OCI-M1 (cell line): ENCODE measurements at places on chromosomes 16 and 17.
A peak's percentile ranks its signal among the peaks of the same experiment; 100 is the strongest.

DNA sequence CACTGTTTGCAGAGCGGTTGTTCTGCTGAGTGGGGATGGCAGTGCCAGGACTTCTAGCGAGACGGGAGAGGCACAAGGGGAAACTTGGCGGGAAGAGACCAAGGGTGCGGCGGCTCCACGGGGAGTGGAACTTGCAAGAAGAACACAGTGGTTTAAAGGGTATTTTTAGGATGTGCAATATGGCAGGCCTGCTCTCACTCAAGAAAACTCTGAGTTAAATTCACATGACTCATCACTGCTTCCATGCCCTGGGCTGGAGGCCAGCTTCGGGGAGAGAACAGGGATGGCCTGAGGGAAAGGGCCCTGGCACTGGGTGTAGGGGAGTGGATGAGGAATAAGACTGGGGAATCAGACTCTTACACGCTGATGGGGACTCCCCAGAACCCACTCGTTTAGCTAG lies 13.3 kb upstream of the CD300LD start:
- DNase-seq, result no peak

DNA sequence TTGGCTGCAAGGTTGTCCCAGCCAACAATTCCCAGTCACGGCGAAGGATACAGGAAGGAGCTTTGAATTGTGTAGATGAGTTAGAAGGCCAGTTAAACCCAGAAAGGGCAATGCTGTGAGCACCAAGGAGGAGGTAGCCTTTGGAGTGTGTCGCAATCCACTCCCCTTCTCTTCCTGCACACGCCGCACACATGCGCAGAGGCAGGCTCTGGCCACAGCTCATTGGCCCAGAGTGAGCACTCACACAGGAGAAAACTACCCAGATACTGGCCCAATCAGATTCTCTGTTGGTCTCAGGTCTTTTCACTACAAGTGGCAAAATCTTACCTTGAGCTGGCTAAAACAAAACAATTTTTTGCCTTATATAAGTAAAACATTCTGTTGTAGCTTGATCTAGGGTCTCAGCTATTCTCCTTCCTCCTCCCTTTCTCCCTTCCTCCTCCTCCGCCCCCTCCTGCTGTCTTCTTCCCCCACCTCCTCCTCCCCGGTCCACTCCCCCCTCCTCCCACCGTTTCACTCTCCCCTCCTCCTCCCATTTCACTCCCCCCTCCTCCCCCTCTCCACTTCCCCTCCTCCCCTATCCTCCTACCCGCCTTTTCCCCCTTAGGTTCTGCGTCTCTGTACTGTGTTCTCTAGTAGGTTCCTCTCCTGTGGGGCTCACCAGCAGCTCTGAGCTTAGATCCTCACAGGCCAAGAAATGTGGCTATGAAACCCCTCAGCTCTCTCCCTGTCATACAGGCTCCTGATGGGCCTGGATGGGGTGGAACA lies 344.9 kb downstream of the CPPED1 start:
- DNase-seq, result peak; percentile 10

DNA sequence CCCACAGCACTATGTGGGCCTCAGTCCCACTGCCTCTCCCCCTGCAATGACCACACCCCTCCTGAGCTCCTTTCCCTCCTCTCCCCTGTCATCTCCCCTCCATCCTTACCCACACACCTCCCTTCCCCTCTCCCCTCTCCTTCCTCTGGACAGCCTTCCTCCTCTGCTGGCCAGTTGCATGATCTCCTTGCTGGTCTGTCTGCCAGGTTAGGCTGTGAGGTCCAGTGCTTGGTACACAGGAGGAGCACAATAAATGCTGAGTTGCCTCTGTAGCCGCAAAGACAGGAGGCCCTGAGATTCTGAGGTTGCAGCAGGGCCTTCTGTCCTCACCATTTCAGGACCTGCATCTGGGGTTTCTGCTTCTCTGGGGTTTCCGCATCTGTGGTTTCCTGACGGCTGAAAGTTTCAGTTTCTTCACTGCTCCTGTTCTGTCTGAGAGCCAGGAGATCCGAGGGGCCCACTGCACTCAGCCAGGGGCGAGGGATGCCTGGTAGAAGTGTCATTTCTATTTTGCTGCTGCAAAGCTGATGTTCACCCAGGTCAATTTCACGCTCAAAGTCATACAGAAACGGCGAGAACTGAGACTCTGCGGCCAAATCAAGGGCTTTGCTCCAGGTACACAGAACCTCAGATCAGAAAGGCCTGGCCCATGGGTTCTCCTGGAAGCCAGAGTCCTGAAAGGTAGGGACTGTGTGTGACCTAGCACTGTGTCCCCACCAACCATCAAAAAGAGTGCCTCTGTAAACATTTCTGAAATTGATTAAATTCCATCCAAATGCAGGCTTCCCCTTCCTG lies 4.6 kb upstream of the SLC12A3 start:
- DNase-seq, result peak; percentile 7

DNA sequence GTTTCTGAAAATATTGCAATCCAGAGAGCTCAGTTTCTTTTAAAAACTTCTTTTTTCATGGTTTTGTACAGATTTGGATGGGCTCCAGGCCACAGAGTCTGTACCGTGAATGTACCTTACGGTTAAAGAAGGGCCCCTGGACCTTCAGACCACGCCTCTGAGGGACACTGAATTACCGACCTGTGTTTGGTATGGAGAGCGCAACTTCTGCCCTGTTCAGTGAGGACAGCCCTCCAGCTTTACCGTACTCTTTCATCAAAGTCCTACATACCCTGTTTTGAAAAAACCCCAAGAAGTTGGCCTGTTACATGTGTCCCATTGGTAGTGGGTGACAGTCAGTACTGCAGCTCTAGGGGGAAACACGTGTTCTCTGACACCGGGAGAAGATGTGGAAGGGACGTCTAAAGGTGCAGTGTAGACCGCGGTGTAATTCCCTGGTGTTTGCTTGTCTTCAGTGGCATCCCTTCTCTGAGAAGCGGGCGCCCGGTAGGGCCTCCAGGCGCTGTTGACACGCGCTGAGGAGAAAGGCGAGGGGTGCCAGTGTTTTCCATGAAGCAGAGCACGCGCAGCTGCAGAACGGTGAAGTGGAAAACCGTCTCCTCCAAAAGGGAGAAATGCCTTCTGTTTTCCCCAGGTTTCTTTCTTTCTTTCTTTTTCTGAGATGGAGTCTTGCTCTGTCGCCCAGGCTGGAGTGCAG lies 6.2 kb downstream of the PGS1 start:
- DNase-seq, result no peak

DNA sequence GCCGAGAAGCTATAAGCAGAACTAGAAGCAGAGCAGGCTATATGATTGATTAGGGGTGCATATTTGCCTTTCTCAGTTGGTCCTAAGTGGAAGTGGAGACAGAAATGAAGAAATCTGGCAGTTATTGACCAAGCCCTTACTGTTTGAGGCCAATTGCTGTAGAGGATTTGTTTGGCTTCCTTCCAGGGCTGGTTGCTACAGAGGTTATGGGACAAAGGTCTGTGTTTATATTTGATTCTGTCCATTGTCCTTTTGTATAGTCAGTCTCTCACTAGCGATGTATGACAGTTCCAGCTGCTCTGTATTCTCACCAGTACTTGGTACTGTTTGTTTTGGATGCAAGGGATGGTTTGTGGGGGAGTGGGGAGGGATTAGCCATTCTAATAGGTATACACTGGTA lies 7.3 kb upstream of the ALOX15 start:
- DNase-seq, result peak; percentile 7

DNA sequence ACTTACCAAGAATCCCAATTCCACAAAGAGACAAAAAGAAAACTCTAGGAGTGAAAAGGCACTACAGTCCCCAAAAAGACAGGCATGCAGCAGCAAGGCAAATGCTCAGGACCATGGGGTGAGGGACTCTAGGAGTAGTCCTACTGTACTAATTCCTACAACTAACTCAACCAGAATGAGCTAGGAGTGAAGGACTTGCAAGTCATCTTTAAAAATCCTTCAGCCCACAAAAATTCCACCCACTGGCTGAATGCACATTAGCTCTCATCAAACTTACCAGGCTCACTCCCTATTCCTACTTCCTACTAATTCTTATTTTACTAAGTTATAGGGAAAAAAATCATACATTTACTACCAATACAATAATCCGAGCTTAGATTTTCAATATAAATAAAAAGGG lies 141.7 kb upstream of the C17orf78 start:
- DNase-seq, result no peak

DNA sequence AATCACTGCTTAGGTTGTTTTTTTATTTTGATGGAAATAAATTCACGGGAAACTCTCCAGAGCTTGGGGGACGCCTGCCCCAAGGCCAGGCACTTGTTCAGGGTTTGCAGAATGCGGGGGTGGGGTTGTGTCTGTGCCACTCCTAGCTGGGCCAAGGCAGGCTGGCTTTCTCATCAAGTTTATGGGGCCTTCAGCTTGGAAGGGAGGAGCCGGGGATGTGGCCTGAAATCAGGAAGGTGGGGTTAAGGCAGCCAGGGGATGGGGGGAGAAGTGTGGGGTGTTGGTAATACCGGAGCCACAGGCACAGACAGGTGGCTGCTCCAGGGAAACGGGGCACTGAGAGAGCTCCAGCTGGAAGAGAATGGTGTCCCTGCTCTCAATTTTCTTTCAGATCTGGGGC lies 1.7 kb upstream of the CHAD start:
- no peak for DNase-seq

- DNase-seq, result no peak
Measured at GRCh38 chr16:65285128-65286048, 163.5 kb upstream of the CDH11 start.

GRCh38 chr16:1906055-1906845 lies 12.0 kb downstream of the HS3ST6 start:
- no peak for DNase-seq

GRCh38 chr16:59593194-59593661 lies 859.1 kb upstream of the GOT2 start:
- no peak for DNase-seq

DNA sequence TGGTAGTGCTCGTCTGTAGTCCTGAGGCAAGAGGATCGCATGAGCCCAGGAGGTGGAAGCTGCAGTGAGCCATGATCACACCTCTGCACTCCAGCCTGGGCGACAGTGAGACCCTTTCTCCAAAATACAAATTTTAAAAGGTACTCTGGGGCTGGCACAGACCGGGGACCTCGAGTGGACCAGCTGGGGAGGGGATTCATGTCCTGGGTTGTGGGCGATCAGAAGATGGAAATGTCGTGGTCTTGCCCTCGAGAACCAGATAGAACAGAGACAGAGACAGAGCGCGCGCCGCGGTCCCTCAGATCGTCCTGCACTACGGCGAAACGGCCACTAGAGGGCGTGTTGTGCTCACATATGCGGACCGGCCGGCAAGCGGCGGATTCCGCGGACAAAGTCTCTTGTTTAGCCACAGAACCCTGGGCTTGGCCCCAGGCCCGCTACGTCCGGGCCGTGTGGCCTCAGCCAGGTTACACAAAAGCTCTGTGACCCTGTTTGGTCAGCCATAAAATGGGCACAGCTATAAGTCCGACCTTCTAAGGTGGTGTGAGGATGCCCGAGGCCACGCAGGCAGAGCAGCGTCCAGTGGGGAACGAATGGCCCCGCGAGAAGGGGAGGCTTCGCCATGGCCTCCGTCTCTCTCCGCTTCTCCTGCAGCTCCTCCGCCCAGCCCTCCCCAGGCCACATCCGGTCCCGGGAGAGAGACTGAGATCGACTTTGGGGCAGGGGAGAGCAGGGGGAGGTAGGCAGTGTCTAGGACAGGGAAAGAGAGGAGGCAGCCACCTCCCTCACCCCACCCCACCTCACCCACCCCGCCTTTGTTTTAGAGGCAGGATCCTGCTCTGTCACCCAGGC lies 14.6 kb upstream of the SBK1 start:
- peak; percentile 90 for DNase-seq

DNA sequence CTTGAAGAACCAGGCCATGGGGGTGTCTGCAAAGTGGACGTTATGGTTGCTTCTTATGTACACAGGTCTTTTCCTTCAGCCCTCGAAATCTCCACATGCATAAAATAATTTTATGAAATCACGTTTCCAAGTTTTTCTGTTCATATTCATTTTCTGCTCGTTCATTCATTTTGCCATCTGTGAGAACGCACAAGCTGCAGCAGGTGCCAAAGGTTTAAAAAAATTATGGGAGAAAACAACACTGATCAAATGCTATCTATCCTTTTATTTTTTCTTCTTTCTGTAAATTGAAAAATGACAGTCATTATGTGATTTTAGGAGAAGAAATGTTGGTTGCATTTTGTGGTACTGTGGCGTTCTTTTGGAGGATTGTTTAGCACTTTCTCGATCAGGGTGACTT lies 15.5 kb downstream of the SPACA3 start:
- DNase-seq, result no peak

- no peak for DNase-seq
Measured at GRCh38 chr17:40352237-40352778, 12.2 kb downstream of the GJD3 start.
